ENCODE measurements at places on chromosomes 3 and 15. TPM values are rescaled to one million over a fixed set of nuclear protein-coding genes. Genes with fewer than 3 reads are reported as not detected.
A peak's percentile ranks its signal among the peaks of the same experiment; 100 is the strongest.

DNA sequence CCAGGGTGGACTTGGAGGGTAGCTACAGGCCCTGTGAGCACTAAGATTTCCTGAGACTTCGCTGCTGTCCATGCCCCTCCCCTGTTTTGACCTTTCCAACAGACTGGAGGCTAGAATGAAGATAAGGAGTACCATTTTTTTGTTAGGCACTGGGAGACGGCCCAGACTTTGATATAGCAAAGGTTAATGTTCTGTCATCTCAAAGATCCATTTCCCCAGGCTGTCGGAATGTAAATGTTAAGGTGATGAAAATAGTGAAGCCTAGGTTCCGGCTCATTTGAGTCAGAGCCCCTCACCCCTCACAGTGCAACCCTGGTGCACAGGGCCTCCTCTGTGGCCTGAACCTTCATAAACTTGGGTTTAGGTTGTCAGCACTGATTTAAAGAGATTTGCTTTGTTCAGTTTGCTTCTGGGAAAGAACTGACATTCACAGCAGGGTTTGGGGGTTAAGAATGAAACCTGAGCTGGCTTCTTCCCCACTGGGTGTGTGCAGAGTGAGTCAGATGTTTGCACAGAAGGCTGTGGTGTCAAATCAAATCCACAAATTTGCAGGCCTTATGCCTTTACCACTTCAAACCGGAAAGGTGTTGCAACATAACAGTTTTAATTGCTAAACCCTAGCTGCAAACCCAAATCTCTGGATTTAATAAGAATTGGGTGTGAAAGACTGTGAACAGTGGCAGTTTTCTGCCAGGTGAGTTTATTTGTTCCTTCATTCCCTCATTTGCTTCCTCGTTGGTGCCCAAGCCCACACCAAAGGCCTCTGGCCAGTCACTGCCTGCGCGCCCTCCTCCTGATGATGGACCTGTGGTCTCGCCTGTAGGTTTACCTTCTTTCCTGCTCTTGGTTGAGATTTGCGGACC lies 20.6 kb upstream of the KCTD6 start:
- no peak overlapping the region for H3K4me3 ChIP-seq
- no peak for DNase-seq
- peak overlapping the region; percentile 63 for H3K27ac ChIP-seq
- no peaks in the 10 kb centered on the region for H3K36me3 ChIP-seq

GRCh38 chr15:88874275-88874674 lies 21.1 kb downstream of the HAPLN3 start:
- no peak for DNase-seq
- no peak overlapping the region for H3K4me3 ChIP-seq
- H3K27me3 ChIP-seq = peaks cover 7% of the 10 kb centered on the region
- no peak overlapping the region for H3K27ac ChIP-seq

DNA sequence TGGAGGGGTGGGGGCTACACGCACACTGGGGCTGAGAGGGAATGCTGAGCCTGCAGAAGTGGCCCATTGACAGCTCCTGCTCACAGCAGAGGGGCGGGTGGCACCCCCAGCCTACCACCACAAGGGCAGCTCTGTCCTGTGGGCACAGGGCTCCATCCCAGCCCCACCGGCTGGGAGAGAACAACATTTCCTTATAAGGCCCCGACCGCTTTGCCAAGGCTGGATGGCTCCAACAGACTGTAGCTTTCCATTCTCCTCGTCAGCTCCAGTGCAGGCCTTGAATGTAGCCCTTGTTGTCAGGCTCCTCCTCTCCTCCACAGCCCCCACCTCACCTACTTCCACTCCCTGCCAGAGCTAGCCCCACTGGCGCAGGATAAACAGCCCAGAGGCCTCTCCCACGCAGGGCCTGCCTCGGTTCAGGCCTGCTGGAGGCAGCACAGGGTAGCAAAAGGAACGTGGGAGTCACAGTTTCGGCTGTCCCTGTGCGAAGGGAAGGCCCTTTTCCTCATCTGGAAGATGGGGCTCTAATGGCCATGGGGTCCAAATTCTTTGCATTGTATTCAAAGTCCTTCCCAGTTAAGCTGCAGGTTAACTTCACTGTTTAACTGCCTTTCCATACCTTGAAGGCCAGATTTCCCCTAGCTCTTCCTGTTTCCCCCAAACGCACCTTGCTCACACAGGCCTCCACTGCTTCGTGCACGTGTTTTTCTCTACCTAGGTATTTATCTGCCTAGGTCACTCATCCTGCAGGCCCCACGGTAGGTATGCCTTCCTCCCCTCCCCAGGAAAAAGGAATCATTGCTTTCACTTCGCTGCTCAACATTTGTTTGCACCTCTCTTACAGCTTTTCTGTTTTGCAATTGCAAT lies 101.6 kb upstream of the LPP start:
- H3K36me3 ChIP-seq = no peaks in the 10 kb centered on the region
- H3K4me3 ChIP-seq = no peak overlapping the region
- peak overlapping the region; percentile 30 for H3K27ac ChIP-seq
- H3K4me1 ChIP-seq = peaks cover 27% of the 10 kb centered on the region

- no peak overlapping the region for H3K4me3 ChIP-seq
- no peaks in the 10 kb centered on the region for H3K36me3 ChIP-seq
- H3K27me3 ChIP-seq = no peaks in the 10 kb centered on the region
- H3K4me1 ChIP-seq = peaks cover 24% of the 10 kb centered on the region
- no peak for DNase-seq
Measured at GRCh38 chr15:70632491-70633102, 130.8 kb downstream of the UACA start.

GRCh38 chr3:194377708-194378107 lies 8.2 kb upstream of the LRRC15 start:
- no peaks in the 10 kb centered on the region for H3K36me3 ChIP-seq
- no peaks in the 10 kb centered on the region for H3K4me1 ChIP-seq
- H3K4me3 ChIP-seq = no peak overlapping the region
- H3K27me3 ChIP-seq = peaks cover 48% of the 10 kb centered on the region

DNA sequence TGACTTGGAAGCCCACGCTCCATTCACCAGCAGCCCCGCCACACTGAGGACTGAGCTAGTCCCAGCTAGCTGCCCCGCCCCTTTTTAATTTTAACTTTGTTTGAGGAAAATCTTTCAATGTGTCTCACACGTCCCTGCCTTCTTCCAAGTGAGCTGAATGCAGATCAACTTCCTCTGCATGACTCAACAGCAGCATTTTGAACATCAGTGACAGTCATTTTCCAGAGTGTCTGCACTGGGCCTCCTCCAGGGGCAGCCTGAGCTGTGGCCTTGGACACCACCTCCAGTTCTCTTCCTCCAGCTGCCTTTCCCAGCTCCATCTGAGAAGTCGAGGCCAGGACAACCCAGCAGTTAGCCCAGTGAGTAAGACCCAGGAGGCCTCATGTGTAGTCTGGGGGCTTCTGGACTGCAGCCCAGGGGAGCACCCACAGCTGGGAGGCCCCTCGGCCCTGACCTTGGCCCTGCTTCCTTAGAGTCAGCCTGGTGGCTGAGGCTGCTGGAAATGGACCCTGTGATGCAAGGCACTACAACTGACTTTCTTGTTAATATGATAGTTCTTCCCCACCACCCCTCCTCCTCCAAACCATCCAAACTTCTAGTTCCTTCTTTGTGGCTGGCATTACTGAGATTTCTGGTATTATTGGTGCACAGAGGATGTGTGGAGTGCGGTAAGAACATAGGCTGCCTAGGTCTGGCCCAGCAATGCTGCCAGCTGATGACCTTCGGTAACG lies 21.4 kb upstream of the ESYT3 start:
- H3K4me3 ChIP-seq = no peak overlapping the region
- H3K27me3 ChIP-seq = peaks cover 8% of the 10 kb centered on the region
- DNase-seq = no peak
- H3K4me1 ChIP-seq = no peaks in the 10 kb centered on the region
- no peaks in the 10 kb centered on the region for H3K36me3 ChIP-seq

GRCh38 chr15:72516777-72517176 lies 42.6 kb downstream of the ARIH1 start:
- H3K4me1 ChIP-seq = no peaks in the 10 kb centered on the region
- H3K27me3 ChIP-seq = no peaks in the 10 kb centered on the region
- no peak overlapping the region for H3K27ac ChIP-seq
- no peak for DNase-seq
- H3K36me3 ChIP-seq = peaks cover 3% of the 10 kb centered on the region

DNA sequence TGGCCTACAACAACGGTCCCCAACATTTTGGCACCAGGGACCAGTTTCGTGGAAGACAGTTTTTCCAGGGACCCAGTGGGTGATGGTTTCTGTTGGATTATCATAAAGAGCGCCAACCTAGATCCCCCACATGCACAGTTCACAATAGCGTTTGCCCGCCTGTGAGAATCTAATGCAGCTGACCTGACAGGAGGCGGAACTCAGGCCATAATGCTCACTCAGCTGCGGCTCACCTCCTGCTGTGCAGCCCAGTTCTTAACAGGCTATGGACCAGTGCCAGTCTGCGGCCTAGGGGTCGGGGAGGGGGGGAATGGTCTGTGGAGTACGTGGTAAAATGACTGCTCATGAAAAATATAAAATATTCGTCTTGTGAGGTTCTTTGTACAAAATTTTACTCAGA lies 518.5 kb upstream of the CADM2 start:
- no peaks in the 10 kb centered on the region for H3K36me3 ChIP-seq
- H3K4me3 ChIP-seq = no peak overlapping the region
- H3K4me1 ChIP-seq = no peaks in the 10 kb centered on the region
- DNase-seq = no peak
- H3K27ac ChIP-seq = no peak overlapping the region

- H3K27ac ChIP-seq = no peak overlapping the region
- no peaks in the 10 kb centered on the region for H3K36me3 ChIP-seq
- DNase-seq = no peak
- H3K4me1 ChIP-seq = no peaks in the 10 kb centered on the region
- H3K4me3 ChIP-seq = no peak overlapping the region
- H3K27me3 ChIP-seq = no peaks in the 10 kb centered on the region
Measured at GRCh38 chr3:54146506-54147239, 24.3 kb downstream of the CACNA2D3 start.

GRCh38 chr3:159859424-159859823 lies 129.2 kb upstream of the IL12A start:
- H3K4me3 ChIP-seq = no peak overlapping the region
- no peaks in the 10 kb centered on the region for H3K36me3 ChIP-seq
- no peak overlapping the region for H3K27ac ChIP-seq
- H3K4me1 ChIP-seq = no peaks in the 10 kb centered on the region
- DNase-seq = no peak
- no peaks in the 10 kb centered on the region for H3K27me3 ChIP-seq

GRCh38 chr3:41519746-41520145 lies 320.4 kb downstream of the CTNNB1 start:
- no peak overlapping the region for H3K27ac ChIP-seq
- no peak overlapping the region for H3K4me3 ChIP-seq
- no peak for DNase-seq

DNA sequence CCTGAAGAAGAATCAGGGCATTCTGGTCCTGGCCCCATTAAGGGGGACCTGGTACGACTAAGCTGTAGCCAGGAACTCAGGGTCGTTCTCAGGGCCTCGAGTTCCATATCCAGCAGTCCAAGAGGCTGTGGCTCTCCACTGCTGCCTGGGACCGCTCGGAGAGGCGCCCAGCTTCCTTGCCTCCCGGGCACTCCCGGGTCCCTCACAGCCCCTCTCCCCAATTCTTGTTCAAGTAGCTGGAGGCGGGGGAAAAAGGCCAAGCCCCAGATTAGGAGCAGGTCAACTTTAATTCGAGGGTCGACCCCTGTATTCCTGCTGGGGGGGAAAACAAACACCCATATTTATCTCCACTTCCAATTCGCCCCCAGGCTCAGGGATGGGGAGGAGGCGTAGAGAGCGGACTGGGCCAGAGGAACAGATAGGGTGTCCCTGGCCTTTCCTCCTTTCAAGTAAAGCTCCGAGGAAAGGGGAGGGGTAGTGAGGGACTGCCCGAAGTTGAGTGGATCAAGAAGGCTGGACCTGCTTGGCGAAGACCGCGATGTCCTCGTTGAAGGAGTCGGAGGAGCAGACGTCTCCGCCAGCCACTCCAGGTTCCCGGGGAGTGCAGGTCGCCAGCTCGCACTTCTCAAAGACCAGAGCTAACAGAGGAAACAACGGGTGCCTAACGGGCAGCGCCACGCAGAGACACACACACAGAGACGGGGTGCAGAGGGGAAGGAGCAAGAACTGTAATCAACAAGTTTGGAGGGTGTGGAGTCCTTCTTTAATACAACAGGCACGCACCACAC lies 4.4 kb downstream of the MEIS2 start:
- H3K27ac ChIP-seq = peak overlapping the region; percentile 69
- peaks cover 2% of the 10 kb centered on the region for H3K4me1 ChIP-seq
- DNase-seq = no peak
- H3K27me3 ChIP-seq = peaks cover 71% of the 10 kb centered on the region
- H3K36me3 ChIP-seq = no peaks in the 10 kb centered on the region

INSYN1 gene
- polyA plus RNA-seq = 1.1 TPM

MOBP gene
- polyA plus RNA-seq = 0.16 TPM

RASGRF1 gene
- polyA plus RNA-seq = 0.52 TPM

PEX5L gene
- polyA plus RNA-seq = 0.27 TPM

NRROS gene
- polyA plus RNA-seq = 5.2 TPM

Measured in thymus (tissue), 14 donors.